ENCODE measurements at places on chromosomes 3 and 15. TPM values are rescaled to one million over a fixed set of nuclear protein-coding genes. Genes with fewer than 3 reads are reported as not detected.

The SYNPR gene
- not detected for total RNA-seq

DNA sequence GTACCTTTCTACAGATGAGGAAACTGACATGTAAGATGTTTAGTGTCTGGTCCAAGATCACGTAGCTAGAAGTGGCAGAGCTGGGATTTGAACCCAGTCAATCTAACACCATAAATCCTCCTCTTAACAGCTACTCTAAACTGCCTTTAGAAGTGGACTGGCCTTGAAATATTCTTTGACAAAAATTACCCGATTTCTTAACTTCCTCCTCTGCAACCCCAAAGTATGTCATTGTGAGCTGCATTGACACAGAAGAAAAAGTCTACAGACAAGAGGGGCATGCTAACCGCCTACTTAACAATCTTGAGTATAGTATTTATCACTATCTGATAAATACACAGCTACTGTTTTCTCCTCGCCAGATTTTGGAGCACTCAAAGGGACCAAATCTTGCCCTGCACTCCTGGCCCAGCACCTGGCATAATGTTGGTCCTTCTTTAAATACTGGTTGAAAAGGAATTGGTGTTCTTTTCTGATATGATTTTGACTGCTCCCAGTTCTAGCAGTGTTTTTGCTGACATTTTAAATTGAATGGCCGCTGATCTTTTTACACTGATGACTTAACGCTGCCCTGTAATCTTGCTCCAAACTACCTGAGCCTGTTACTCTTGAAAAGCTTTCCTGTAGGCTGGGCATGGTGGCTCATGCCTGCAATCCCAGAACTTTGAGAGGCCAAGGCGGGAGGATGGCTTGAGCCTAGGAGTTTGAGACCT is 36.9 kb downstream of the ITPR1 start:
- DNase-seq = no peak

DNA sequence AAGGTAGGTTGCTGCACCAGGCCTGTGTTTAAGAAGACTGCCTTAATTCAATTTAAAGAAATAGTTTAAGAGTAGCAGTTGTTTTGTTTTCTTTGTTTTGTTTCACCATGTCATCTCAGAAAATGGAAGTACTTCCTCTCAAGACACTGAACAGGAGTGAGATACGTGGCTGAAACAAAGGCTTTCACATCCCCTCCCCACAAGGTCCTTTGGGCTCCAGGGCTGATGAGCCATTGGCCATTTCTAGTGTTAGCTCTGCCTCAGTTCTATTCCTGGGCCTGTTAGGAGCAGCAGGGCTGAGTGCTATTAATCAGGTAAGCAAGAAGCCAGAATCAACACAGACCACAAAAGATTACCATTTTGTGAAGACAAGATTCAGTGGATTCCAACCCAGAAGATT is 132.8 kb downstream of the KCNAB1 start:
- no peak for DNase-seq

DNA sequence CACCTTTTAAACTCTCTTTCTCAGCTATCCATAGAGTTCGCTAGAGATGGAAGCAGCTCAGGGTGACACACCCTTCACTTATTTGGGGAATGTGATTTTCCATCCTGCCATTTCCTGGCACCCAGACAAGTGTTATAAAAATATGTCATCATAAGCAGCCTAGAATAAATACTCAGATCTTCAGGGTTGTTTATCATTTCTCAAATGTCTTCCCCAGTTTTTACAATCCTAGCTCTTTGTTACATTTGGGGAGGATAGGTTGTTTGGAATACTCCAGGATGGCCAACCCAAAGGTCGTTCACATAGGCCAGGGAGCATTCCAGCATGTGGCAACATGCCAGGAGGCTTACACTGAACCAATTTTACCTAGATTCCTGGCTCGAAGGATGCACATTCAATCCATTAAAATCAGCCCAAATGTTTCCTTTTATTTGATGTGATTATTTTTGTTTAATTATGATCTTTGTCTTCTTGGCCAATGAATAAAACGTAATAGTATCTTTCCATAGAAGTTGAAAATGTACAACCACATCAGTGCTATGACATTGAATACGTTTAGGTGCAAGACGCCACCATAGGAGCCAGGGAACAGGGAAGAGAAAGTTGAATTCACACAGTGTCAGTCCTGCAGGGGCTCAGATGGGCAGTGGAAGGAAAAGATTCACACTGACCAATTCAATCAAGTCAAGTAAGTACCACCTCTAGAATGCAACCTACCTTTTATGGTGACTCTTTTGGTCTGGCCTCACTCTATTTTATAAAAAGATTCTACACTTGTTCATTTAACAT is 537.7 kb upstream of the MDFIC2 start:
- peak; percentile 44 for DNase-seq

- peak; percentile 39 for DNase-seq
Measured at GRCh38 chr15:85984241-85984640, 95.4 kb upstream of the AGBL1 start.
